ENCODE measurements at places on chromosomes 12 and 14.

GRCh38 chr14:89391123-89391522 lies 25.9 kb downstream of the FOXN3 start:
- DNase-seq = no peak

DNA sequence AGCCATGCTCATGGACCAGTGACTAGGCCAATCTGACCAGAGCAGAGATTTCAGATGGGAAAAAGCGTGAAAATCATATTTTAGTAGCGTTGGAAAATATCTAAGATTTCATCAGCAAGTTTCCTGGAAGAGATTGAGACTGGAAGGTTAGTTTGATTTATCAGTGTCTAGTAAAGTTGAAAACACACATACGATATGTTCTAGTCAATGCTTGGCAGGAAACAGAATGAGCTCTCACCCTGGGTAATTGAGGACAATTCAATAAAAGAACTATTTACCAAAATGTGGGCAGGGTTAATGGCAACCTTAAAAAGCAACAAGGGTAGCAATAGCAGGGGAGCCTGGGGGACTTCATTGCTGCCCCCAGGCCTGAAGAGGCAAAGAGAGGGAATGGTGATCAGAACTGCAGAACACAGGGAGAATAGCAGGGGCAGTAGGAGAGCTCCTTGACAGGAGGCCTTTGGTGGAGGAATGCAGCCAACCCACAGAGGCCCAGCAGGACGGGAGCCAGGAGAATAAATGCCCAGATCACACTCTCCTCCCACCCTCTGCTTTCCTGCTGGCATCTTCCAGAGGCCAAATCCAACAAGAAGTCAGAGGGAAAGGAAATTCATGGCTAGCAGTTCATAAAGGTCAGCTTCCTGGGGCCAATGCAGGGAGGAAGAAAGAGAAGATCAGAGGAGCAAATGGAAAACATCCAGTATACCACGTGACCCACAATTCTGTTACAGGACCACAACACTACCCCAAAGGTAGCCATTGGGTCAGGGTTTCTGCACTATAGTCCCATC lies 27.6 kb upstream of the LRP6 start:
- DNase-seq = no peak

- no peak for DNase-seq
These were observed 132.6 kb downstream of the SLC38A6 start for GRCh38 chr14:61113561-61114225.

DNA sequence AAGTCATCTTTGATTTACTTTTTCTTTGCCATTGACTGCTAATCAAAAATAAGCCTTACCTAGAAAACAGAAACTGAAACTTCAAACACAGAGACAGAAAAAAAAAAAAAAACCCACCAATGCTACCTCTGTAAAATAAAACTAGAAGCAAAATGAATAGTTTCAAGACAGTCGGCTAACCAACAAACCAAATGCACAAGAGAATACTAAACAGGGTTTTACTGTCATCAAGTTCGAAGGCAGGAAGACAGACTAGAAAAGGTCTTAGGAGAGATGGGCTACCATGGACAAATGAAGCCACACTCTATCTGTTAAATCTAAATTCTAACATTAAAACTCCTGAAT lies 59.5 kb downstream of the SEL1L start:
- no peak for DNase-seq

DNA sequence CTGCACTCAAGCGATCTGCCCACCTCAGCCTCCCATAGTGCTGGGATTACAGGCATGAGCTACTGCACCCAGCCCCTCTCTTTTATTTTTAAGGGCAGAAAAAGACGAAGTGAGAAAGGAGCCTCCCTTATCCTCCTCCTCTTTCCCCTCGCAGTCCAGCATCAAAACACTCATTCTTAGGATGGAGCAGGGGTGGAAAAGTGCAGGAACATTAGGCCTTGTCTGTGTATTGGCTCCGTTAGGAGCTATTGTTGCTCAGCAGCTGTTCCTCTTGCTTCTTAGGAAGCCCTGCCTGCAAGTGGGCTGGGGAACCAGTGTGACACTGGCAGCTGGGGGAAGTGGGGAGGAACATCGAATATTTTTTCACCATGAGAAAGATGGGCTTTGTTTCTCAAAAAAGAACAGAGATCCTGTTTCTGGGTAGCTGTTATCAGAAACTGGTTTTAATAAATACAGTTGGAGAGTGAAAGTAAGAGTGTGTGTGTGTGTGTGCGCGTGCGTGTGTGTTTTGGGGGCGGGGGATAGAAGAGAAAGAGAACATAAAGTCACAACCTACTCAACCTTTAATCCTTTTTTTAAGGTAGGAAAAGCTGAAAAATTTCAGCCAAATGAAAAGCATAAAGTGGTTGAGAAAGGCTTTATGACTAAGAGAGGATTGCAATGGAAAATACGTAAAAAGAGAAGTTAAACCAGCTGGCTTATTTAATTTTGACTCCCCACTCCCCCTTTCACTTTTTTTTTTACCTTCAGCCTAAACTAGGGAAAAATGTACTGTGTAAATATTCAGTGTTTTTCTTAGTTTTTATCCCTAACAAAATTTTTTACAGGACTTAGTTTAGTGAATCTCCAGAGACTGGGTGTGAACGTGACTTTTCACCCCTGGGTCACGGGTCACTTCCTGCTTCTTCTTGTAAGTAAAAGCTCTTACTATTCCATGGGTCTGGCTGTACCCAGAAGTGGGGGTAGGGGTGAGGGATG lies 197.2 kb upstream of the PLEKHG7 start:
- DNase-seq = no peak

DNA sequence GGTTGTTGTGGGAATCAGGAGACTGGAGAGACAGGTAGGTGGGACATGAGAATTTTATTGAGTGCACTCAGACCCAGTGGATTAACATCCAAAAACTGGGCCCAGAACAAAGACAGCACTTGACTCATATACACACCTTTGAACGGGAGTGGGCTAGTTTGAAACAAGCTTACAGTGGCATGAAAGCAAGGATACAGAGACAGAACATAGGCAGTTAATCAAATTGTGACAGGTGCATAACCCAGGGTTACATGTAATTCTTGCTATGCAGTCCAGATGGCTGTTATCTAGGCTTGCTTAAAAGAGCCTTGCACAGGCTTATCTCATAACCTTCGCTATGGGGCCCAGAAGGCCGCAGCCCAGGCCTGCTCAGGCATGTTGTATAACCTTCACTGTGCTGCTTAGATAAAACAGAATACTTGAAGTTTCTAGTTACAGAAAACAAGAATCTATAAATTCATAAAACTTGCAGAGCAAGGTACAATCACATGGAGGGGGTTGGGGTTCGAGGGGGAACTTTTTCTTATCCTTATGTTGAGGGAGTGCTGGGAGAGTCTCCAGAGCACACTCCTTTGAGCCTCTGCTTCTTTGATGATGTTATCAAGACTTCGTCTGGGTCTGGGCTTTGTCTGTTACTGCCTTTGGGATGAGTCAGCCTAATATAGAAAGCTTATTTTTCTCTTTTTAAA lies 81.7 kb downstream of the TNFAIP2 start:
- no peak for DNase-seq

- DNase-seq = peak; percentile 85
These were observed 152.1 kb downstream of the ITPR2 start for GRCh38 chr12:26680727-26681455.

GRCh38 chr12:24111616-24112015 lies 162.1 kb upstream of the SOX5 start:
- no peak for DNase-seq

DNA sequence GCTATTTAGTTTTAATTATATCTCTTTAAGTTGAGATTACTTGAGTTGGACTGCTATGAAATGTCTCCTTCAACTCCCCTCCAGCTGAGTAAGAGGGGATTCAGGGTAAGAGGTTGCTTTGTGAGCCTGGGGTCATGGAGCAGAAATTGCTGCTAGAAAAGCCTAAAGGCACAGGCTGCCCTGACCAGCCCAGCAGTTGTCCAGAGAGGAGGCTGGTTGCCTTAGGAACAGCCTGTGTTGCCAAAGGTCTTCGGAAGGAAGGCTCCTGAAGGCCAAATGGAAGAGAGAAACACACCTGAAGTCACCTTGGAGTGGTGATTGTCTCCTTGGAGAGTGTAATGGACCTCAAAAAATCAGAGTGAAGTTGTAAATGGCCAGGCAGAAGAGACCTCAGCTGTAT lies 235.5 kb upstream of the PDE3A start:
- no peak for DNase-seq

DNA sequence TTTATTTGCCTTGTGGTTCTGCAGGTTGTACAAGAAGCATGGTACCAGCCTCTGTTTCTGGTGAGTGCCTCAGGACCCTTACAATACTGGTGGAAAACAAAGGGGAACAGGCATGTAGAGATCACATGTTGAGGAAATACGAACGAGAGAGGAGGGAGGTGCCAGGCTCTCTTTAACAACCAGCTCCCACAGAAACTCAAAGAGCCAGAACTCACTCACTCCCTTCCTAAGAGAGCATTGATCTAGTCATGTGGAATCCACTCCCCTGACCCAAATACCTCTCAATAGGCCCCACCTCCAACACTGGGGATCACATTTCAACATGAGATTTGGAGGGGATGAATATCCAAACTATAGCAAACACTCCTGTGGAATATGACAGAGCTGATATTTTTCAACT lies 938.0 kb downstream of the GALC start:
- no peak for DNase-seq

DNA sequence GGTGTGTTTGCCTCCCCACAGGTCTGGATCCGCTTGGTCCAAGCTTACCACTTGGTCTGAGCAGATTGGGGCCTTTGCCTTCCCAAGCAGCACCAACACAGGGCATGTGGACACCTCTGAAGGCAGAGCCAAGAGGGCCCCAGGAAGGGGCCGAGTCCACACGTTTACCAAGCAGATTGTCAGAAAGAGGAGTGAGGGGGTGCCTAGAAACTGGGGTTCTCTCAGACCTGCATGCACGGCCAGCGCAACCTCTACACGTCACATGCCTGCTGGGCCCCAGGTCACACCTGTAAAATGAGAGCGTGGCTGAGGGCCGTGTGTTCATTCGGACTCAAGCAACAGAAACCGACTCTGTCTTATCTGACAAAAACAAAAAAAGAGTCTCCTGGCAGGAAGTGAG lies 96.9 kb downstream of the PAPOLA start:
- DNase-seq = no peak

DNA sequence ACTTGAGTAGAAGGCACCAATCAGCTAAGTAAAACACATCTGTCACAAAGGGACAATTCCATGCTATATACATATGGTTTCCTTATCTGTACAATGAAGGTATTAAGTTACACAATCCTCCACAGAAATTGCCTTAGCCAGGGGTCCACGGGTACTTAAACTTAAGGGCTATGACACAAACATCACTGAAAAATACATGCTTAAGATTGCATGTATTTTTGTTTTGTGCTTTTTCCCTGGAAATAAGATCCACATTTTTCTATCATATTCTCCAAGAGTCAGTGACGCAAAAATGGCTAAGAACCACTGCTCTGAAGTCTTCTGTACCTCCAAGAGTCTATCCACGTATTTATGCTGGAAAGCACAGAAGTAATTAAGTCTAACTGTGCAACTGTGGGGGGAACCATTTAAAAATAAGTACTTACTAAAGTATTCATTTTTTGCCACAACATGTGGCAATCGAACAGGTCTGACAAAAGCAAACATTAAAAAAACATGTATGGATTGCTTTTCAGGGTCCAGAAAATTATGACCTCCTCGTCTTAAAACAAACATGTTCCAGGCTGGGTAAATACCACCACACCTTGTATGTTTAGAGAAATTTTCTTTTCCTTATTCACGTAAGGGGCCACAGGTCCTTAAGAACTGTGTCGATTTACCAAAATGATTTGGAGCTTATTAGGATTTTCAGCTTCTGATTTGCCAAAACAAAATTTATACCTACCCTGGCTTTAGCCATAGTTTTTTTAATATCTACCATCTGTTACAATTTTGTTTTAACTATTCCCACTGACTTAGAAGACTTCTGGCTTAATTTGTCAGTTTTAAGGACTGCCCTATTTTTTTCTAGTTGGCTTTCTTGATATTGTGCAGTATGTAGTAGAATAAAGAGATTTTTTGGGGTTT lies 2.8 kb downstream of the SLC38A2 start:
- DNase-seq = no peak

- no peak for DNase-seq
These were observed 834.7 kb downstream of the TRHDE start for GRCh38 chr12:73106896-73107295.

- no peak for DNase-seq
These were observed 66.3 kb downstream of the IFT43 start for GRCh38 chr14:76051717-76052465.

GRCh38 chr12:104423273-104423672 lies 33.5 kb upstream of the CHST11 start:
- no peak for DNase-seq

DNA sequence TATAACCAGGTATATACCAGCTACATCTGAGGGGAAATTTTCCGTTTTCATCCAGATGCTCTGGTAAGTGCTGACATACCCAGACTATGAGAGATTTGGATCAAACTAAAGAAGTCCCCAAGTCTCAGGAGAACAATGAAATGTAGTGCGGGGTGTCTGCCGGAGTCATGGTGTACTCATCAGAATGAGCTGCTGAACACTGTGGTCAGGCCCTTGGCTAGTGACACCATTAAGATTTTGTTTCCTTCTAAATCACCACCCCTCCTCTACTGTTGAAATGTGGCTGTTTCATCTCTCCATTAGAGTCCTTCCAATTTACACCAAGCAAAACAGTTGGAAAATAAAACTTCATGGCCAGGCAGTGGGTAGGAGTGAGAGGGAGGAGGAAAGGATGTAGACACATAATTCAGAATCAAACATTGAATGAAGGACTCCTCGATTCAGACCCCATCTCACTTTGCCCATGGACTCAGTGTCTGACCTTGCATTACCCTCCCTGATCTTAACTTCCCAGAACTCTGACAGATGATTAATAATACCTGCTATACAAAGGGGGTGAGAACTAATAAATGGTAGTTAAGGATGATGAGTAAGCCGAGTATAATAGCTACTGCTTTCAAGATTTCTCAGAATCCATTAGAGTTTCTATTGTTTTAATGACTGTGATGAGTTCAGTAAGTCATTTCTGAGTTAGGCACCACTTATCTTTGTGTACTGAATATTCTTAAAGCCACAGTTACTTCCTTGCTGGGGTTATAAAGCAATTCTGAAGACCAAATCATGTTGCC lies 127.4 kb downstream of the CRADD start:
- no peak for DNase-seq

- DNase-seq = peak; percentile 85
These were observed 3.8 kb upstream of the NUMB start for GRCh38 chr14:73462048-73462715.

- DNase-seq = no peak
These were observed 61.3 kb upstream of the METAP2 start for GRCh38 chr12:95412482-95413311.

DNA sequence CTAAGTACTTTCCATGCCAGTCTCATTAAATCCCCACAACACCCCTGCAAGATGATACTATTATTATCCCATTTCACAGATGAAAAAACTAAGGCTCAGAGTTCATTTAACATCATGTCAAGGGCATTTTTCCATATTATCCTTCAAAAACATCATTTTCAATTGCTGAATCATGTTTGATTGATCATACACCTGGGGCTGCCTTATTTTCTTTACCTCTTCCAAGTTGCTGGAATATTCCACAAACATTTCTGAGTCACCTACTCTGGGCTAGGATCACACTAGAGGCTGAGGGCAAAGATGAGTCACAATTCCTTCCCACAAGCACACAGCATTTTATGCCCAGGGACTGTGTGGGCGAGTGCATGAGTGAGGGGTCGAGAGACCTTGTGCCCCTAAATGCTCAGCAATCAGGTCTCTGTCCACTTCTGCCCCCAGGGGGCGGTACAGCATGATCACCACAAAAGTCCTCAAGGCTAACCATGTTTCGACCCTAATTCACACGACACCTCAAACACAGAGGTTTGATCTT lies 14.1 kb upstream of the TMEM119 start:
- DNase-seq = no peak

GRCh38 chr12:21657326-21658077 lies at the start of gene LDHB:
Gene LDHB, minus strand, starts transcription at chr12:21657842. Its CDS starts 3,171 bp downstream, at chr12:21654671.
- DNase-seq = peak; percentile 91
